ENCODE measurements at places on chromosomes 12 and 14.

- DNase-seq: no peak
These were observed 364.5 kb downstream of the ADGRD1 start for GRCh38 chr12:131318045-131318685.

DNA sequence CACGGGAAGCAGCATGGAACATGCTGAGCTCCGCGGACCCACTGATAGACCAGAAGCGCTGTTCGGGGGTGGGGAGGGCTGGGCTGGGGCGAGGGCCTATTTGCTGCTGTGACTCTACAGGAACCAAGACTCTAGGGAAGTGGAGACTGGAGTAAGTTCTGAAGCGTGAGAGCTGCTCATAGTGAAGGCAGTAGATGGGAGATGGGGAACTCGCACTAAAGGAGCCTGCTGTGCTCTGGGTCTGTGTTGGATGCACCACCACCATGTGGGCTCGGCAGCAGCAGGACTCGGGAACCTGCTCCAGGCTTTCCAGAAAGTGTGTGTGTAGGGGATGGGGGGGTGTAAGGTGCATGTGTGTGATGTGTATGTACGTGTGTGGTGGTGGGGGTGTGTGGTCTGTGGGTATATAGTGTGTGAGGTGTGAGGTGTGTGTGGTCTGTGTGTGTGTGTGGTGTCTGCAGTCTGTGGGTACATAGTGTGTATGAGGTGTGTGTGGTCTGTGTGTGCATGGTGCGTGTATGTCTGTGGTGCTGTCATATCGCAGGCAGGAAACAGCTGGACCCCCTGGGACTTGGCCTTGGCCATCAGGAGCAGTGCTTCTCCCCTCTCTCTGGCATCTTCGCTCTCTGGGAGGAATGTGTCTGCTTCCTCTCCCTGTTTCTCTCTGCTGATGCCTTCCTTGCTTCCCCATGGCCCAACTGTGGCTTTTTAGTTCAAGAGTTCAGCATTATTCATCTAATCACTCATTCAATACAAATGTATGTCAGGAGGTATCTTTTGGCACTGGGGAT lies 378.9 kb downstream of the FUT8 start:
- DNase-seq: peak; percentile 39

GRCh38 chr14:45083976-45084722 lies at the start of gene PRPF39:
TSS of gene PRPF39 (plus strand) at chr14:45084116. CDS start at chr14:45095240, 11,124 bp downstream.
- DNase-seq: peak; percentile 97

DNA sequence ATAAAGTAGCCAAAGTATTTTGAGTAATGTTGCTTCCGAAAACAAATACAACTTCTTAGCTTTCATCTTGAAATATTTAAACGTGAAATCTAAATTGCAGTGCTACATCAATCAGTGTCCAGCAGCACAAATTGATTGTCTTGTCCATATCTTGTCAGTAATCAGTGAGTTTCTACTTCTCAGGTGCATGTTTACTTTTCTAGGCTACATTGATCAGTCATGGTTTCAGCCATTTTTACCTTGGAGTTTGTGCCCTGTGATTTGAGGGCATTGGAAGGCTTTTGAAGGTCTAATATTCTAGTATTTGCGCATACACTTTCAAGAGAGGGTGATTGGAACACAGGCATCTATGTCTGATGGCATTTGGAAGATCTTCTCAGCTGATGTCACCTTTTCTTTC lies 12.4 kb downstream of the RMST start:
- no peak for DNase-seq

- no peak for DNase-seq
These were observed 105.1 kb upstream of the DCN start for GRCh38 chr12:91287753-91288152.

DNA sequence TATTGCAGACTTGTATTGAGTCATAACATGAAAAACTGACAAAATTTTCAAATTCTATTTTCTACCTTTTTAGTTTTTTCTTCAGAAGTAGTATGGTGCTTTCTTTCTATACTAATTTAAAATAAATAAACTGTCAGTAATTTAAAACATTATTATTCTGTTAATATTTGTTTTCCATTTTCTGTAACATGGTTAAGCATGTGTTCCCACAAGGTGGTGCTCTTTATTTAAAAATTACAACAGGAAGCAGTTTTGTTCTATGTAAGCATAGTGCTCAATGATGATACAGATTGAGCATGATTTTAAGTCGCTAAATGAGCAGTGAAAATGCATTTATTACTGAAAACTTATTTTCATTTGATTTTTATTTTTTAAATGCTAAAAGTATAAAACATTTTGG lies 114.6 kb downstream of the PPFIA2 start:
- DNase-seq: peak; percentile 30

DNA sequence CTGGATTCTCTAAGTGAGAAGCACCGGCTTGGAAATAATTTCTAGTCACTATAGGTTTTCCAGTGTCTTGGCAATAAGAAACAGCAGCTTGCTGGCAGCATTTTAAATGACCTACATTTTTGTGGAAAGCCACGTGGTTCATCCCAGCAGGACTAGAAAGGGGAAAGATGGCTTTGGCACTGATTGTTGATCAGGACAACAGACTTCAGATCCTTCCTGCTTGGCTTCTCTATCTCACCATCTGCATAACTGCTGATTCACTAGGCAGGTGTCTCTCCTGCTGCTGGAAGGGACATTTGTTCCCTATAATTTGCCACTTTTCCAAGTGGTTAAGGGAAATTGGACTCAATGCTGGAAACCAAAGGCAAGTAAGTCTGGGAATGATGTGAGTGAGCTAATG lies 131.0 kb downstream of the TTC8 start:
- DNase-seq: no peak

DNA sequence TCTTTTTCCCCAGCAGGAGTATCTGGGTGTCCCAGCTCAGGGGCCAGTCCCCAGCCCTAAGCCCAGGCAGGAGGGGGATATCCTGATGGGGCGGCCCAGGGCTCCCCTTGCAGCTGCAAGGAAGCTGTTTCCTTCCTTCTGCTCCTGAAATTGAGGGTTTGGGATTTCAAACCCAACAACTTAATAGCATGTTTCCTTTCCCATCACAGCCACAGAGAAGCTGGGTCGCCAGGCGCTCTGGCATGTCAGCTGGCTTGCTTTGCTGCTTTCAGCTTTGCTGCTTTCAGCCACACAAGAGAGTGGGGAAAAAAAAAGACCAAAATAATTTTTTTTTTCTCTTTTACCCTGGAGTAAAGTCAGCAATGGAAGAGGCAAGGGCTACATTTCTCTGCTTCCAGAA lies 30.0 kb downstream of the HVCN1 start:
- no peak for DNase-seq

GRCh38 chr14:35687335-35687939 lies 121.7 kb downstream of the RALGAPA1 start:
- DNase-seq: peak; percentile 72

DNA sequence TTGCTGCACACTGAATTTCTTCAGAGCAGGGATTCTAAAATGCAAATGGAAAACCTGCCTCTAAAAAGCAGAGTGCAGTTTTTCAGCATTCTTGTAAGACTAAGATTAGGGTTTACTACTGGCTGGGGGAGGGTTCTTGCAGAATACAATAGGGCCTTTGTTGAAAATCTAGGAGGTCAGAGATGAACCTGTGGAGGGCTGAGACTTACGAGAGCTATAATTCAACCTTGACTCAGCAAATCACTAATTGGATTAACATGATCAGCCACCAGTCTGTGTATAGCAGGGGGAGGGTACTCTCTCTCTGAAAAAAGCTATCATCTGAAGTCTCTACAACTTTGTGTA lies 92.6 kb upstream of the HIF1A start:
- DNase-seq: no peak

GRCh38 chr12:52517888-52518287 lies 2.3 kb downstream of the KRT5 start:
- no peak for DNase-seq

DNA sequence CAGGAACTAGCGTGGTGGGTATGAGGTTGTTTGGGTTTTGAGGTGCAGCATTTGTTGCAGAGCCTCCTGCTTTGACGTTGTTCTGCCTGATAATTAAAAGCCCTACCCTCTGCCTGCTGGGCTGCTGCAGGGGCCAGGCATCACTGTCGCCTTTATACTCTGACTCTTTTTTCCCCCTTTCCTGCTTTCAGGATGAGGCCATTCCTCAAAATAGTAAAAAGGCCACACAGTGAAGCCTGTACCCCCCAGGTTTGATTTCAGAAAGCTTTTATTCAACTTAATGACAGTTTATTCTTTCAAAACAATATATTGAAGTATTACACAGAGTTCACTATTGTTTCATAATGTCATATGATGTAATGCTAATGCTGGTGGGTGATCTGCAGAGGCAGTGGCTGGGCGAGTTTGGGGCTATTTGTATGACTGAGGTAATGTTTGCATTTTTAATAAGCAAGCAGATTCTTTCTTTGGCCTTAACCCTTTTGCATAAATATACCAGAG lies 9.1 kb downstream of the BORCS5 start:
- DNase-seq: no peak

GRCh38 chr12:64147011-64147631 lies 75.0 kb downstream of the KICS2 start:
- peak; percentile 38 for DNase-seq

DNA sequence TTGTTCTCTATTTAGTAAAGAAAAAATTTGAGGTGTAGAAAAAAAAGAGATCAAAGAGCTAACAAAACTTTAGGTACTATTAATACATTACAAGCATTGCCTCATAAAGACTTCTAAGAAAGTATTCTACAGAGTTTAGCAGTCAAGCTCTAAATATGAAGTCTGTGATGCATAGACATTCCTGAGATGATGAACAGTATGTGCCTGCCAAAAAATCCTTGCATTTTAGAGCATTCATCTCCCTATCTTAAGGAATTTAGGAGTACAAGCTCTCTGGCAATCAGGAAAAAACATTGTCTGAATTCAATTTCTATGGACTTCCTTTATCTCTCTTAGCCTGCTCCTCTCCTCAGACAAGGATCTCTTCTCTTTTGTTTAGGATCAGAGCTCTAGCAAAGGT lies 202.6 kb upstream of the LRFN5 start:
- DNase-seq: no peak

DNA sequence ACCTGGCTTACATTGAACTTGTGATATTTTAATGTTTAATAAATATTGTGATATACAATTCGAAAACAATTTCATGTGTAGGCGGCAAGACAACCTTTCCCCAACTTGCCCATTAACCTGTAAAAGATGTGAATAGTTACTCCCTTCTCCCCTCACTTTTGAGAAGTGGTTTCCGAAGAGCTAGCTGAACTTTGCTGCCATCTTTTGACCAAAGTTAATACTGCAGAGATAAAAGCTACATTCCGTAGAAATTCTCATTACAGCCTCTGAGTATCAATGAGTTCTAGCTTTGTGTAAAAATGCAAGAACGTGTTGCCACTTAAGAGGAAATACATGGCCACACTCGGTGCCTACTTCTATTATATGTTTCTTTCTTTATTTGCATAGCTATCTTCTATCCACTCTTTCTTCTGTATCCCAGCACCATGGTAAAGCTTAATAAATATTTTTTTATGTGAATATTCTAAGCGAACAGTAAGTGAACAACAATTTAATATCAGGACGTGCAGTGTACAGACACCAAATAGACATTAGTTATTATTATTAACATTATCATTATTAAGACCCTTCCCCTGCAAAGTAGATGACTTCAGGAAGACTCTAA lies 105.1 kb upstream of the TMEM260 start:
- peak; percentile 35 for DNase-seq

- peak; percentile 60 for DNase-seq
These were observed 41.3 kb downstream of the MED13L start for GRCh38 chr12:116236148-116236731.

- no peak for DNase-seq
These were observed 5.4 kb downstream of the TMBIM4 start for GRCh38 chr12:66164349-66164821.

DNA sequence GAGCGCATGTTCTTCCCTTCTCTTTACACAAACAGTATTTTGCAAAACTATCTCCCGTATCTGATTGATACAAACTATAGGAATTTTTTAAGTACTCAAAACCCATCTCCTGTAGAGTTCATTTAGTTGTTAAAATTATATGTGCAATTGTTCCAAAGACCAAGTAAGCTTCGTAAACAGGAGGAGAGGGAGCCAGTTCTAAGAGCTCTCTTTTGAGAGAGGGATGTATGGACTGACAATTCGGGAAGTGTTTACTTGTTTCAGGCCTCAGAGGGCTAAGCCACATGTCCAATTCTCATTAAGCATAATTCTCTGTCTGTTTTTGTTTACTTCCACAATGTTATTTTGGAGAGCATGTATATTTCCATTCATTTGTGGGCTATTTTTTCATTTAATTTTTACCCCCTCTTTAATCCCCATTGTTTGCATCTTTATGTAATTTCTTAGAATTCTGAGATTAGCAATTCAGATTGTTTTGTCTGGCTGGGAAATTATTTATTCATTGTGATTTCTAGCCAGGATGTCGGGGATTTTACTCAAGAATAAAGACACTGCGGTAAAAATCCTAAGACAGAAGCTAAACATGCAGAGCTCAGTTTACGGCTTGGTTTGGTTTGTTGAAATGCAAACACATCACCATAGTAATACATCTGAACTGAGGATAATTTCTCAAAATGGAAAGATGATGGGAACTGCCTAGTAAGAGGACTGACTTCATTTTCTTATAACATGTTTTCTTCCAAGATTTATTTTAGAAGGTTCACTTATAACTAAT lies 126.8 kb downstream of the KCNK10 start:
- DNase-seq: no peak

DNA sequence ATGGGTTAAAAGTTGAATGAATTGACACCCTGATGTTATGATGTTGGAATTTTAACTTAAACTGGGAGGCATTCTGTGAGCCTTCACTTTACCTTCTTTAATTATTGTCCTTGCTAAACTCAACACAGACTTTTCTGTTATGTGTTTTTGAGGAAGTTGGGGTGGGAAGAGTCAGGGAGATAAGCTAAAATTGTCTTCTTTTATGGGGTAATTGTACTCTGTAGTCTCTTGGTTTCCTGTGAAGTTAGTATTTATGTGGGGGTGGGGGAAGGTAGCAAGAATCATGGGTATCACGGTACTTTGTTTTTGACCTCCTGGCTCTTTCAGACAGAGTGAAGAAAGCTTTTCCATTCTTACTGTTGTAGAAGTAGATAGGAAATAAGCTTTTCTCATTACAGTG lies 32.9 kb downstream of the RAB21 start:
- DNase-seq: no peak

- DNase-seq: no peak
These were observed 286.6 kb upstream of the KITLG start for GRCh38 chr12:88866881-88867280.

- DNase-seq: no peak
These were observed 61.9 kb upstream of the BEGAIN start for GRCh38 chr14:100649173-100649519.

All from GM12865 (cell line).